Osteocyte (in vitro differentiated cells): ENCODE measurements at places on chromosomes 2 and 18.
A peak's percentile ranks its signal among the peaks of the same experiment; 100 is the strongest.

GRCh38 chr2:190679813-190680591 is 31.1 kb downstream of the NAB1 start:
- peak; percentile 90 for DNase-seq

DNA sequence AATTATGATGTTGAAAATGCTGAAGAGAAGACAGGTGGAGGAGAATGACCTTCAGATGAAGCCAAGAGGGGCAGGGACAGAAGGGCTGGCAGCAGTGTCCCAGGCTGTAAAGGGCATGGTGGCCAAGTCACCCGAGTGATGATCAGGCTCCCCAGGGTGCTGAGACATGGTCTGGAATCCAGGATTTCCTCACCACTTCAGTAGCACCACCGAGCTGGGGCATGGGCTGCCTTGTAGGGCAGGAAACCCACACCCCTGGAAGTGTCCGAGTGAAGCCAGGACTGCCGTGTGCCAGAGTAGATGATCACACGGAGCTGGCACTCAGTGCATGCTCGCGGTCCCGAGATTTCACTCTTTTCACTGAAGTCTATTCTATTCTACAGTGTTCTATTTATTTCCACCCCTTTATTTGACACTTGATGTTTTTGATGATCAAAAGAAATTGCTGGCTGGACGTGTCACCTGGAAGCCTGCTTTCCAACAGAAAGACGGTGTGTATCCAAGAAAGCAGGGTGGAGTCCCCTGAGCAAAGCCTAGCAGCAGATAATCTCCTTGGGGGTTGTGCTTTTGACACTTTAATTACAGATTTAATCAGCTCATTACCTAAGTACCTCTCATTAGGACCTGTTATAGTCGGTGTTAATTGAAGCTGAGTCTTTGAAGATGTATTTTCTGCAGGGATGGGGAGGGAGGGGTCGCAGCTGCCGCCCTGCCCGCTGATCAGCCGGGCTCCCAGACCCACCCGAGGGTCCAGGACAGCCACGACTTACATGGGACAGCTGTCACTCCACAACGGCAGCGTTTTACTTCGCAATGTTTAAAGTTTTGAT is 92.3 kb downstream of the SEPTIN10 start:
- no peak for DNase-seq

DNA sequence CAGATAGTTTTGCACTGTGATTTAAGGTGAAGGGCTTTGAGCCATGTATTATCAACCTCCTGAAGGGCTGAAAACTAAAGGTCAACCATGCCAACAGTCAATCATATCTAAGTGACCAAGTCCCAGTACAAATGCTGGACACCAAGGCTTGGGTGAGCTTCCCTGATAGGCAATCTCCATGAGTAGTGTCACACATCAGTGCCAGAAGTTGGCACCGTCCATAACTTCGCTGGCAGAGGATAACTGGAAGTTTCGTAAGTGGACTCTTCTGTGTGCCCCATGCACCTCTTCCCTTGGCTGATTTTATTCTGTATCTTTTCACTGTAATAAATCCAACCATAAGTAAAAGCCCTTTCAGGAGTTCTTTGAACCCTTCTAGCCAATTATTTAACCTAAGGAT is 13.2 kb downstream of the REV1 start:
- no peak for DNase-seq

DNA sequence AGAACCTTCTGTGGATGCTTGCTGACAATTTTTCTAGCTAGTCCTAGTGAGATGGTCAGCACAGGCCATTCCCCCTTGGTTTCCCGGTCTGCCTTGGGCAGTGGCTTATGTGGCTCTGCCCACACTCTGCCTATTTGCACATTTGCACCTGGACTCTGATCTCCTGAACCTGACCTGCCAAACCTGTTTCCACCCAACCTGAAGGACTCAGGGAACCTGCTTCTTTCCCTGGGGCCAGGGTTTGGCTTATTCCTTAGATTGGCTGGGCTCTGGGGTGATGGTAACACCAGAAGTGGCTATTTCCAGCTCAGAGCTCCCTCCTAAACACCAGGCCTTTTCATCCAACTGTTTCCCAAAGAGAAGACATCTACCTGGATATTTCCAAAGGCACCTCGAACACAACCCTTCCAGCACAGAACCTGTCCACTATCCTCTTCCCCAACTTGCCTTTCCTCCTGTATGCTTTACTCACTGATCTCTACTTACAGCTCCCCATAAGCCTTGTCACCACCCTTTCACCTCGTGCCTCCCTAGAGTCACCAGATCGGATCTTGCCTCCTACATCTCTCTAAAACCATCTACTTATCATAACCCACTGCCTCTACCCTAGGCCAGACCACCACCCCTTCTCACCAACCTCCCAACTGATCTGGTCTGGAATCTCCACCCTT is 5.8 kb upstream of the MTA3 start:
- DNase-seq = no peak

DNA sequence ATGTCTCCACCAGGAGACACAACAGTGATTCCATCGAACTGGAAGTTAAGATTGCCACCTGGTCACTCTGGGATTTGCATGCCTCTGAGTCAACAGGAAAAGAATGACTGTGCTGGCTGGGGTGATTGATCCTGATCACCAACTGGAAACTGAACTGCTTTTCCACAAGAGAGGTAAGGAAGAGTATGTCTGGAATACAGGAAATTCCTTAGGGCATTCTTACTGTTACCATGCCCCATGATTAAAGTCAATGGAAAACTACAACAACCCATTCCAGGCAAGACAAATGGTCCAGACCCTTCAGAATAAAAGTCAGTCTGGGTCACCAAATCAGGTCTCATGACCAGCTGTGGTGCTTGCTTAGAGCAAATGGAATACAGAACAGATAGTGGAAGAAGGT is 12.0 kb upstream of the DDX1 start:
- no peak for DNase-seq

GRCh38 chr18:45317948-45318640 is 297.2 kb upstream of the SLC14A2 start:
- no peak for DNase-seq

- no peak for DNase-seq
These were observed 95.8 kb upstream of the RGPD4 start for GRCh38 chr2:107730898-107731297.

GRCh38 chr2:104866883-104867812 is 13.2 kb downstream of the POU3F3 start:
- no peak for DNase-seq

- DNase-seq = no peak
These were observed 27.1 kb downstream of the STPG4 start for GRCh38 chr2:47127862-47128543.
